ENCODE measurements at places on chromosomes 12 and 14.
A peak's percentile ranks its signal among the peaks of the same experiment; 100 is the strongest.

DNA sequence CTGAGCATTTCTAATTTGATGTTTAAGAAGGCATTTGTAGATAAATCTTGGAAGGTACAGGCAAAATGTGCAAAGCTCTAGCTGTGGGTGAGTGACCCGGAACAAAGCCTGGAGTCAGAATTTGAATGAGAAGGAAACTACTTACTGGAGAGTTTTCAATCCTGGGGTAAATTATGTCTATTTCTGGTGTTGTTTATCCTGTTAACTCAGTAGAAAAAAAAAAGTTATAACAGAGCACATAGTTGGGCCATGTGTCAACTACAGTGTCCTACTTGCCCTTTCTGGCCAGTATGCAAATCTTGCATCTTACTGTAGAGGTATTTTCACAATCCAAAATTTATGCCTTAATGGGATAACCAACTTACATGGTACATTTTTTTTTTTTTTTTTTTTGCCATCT is 182.3 kb downstream of the SYNE2 start:
- no peak for DNase-seq

DNA sequence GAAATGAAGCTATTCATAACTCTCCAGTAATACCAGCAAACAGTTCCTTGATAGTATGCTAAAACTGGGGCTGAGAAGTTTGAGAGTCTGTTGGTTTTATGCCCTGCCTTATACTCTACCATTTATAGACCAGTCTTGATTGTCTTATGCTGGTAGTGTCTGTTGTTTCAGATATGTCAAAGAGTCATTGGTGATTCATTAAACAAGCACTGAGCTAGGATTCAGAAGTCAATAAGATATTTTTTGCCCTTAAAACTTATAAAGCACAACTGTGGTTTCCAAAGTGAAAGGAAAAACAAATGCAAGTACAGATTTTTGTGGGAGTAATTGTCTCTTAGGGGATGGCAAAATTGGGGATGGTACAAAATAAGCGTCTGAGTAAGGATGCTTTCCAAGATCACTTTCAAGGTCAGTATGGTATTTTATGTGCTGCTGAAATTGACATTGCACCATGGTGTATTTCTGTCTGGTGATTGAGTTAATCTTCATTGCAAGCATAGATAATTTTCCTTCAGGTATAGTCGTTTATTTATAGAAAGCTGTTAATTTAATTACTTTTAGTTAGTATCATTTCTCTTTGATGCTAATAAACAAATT is 289.5 kb upstream of the E2F7 start:
- no peak for DNase-seq

DNA sequence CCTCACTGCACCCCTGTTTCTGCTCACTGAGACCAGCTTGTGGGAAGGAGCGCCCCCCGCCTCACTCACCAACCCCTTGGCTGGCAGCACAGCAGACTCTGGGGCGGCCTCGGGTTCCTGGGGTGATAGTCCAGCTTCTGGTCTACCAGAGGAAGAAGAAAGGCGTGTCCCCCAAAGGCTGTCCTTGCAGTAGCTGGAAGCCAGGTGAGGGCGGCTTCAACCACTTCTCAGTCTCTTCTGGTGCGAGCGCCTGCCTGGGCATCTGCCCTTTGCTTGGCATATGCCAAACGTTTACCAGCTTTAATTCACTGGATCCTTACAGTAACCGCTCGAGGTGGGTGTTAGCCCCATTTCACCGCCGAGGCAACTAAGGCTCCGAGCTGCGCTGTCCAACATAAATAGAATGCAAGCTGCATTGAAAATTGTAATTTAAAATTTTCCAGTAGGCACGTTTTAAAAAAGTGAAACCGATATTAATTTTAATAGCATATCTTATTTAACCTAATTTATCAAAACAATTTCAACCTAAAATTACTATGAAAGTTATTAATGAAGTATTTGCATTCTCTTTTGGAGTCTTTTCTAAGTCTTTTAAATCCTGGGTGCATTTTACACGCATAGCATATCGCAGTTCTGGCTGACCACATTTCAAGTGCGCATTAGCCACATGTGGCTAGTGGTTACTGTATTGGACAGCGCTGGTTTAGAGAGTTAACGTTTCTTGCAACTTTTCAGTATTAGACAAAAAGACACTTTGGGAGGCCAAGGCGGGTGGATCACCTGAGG is 872 bp downstream of the FAM177A1 start:
- DNase-seq = peak; percentile 78

GRCh38 chr12:118376089-118377020 is at the start of gene SUDS3:
Gene SUDS3, plus strand, starts transcription at chr12:118376555. Its CDS starts 137 bp downstream, at chr12:118376692.
- DNase-seq = peak; percentile 78

DNA sequence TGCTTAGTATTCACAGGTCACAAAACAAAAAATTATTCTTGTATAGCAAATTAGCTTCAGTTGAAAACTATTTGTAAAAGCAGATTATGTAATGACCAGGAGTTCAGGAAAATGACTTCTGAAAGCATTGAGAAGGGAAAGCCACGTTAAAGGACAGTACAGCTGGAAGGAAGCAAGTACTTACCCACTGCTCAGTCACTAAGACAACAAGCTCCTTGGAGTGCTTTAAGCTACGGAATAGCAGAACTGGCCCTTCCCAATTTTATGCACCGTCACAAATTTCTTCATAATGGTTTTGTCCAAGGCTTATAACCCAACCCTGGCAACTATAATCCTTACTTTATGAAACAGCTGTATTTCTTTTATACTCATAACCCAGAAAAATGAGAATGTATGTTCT is 13.0 kb upstream of the SNAPC1 start:
- DNase-seq = no peak

- DNase-seq = no peak
Observed at GRCh38 chr12:49091056-49091835, 3.4 kb downstream of the DHH start.

GRCh38 chr12:75909714-75910656 is 121.6 kb downstream of the PHLDA1 start:
- DNase-seq = no peak

GRCh38 chr12:39287817-39288216 is 155.1 kb downstream of the KIF21A start:
- DNase-seq = no peak

DNA sequence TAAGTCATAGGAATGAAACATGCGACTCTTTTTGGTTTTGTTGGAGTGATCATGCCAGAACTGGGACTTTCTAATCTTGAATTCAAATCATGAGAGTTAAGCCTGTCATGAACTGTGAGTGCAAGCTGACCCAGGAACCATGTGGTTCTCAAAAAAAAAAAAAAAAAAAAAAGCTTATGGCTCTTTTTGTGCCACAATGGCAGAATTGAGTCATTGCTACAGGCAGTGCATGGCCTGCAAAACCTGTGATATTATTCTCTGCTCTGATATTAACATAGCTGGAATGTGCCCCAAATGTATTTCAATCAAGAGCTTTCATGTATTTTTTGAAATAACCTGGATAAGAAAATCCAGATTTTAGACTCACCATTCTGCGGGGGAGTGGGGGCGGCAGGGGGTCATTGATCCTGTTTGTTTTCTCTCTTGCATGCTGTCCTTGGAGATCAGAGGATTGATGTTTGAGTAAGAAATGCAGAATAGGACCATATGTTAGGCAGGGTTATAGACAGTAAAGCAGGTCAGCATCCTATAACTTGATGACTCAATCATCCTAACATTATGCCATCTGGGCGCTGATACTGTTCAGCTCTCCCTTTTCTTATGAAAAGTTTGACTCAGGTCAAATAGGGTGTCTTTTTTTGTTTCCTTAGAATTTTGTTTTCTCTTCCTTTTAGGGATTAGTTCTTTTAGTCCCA is 797.4 kb downstream of the DIO2 start:
- DNase-seq = no peak

- DNase-seq = no peak
Observed at GRCh38 chr14:33839193-33840076, 111.4 kb downstream of the EGLN3 start.

DNA sequence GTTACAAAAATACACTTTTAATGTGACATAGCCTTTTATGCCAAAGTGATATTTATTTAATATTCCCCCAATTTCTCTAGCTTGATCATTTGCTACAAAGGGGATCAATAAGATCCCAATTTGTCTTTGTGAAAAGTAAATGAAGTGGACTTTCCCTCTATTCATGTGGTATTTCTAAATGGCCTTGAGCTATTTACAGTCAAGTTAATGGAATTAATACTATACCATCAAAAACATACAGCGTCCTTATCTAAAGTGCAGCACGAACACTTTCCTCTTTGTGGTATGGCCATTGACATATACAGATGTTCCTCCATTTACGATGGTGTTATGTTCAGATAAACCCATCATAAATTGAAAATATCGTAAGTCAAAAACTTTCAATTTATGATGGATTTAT is 23.2 kb downstream of the CFL2 start:
- DNase-seq = no peak

DNA sequence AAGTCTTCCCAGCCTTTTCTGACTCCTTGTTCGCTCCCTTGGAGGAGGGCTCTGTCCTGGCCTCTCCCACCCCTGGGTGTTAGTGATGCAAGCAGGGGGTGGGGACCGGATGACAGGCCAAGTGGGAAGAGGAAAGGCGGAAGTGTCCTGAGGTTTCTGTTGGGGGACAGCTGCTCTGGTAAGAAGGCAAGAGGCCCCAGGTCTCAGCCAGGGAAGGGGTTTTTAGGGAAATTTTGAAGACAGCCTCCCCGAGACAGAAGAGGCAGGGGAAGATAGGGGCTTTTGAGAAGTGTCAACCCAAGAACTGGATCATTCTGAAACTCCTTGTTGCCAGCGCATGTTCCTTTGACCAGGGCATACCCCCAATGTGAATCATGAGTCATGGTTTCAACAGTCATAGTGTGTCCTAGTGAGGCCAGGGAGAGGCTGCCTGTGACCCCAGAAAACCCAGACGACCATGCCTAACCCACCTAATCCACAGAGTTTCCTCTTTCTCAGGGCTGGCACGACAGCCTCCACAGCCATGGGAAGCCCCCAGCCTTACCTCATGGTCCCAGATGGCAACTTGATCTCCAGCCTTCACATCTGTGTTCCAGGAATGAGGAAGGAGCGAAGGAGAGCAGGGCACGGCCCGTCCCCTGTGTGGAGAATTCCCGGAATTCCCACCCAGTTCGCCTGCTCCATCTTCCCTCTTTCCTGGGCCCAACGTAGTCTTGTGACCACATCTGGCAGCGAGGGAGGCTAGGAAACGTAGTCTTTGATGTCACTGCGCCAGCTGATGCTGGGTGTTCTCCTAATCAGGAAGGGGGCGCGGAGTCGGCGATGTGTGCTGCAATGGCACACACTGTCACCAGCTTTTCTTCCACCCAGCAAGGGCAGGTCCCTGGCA is 4.9 kb upstream of the GPR132 start:
- DNase-seq = no peak

DNA sequence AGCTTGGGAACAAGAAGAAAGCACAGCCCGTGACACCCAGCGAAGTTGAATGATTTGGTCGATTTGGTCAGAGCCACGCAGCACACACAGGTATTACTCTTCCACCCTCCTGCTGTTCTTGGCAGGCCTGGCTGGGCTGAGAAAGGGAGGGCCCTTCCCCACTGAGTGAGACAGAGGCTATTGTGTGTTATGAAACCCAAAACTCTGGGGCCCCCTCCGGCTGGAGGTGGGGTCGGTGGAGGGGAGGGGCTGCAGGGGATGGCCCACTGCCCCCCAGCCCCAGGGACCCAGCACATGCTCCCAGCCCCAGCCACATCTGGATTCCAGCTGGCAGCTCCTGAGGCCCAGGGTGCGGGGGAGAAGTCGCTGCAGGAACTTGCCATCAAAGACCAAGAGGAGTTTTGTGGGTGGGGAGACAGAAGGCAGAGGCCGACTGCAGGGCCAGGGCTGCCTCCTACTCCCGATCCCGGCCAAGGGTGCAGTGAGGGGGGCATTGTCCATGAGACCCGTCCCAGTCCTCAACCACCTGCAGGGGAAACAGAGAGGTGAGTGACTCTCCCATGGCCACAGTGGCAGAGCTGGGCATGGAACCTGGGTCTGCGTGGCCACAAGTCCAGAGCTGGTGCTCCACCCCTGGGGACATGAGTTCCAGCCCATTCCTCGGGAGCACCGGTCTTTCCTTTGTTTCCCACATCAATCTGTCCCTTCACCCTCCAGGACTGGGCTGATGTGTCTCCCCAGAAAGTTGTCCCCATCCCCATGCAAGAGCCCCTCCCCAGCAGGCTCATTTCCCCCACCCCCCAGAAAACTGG is 8.7 kb downstream of the TMEM119 start:
- no peak for DNase-seq

- no peak for DNase-seq
Observed at GRCh38 chr12:20805921-20806320, 4.6 kb upstream of the SLCO1B3 start.

- no peak for DNase-seq
Observed at GRCh38 chr12:42119085-42119633, 25.5 kb downstream of the GXYLT1 start.

GRCh38 chr12:107667464-107667863 is 18.1 kb upstream of the PWP1 start:
- DNase-seq = no peak

- DNase-seq = no peak
Observed at GRCh38 chr12:114752217-114752616, 68.2 kb upstream of the TBX3 start.

GRCh38 chr14:27688841-27689444 is 1077.6 kb upstream of the FOXG1 start:
- no peak for DNase-seq

GRCh38 chr14:54537651-54538050 is 27.9 kb downstream of the CGRRF1 start:
- DNase-seq = no peak

DNA sequence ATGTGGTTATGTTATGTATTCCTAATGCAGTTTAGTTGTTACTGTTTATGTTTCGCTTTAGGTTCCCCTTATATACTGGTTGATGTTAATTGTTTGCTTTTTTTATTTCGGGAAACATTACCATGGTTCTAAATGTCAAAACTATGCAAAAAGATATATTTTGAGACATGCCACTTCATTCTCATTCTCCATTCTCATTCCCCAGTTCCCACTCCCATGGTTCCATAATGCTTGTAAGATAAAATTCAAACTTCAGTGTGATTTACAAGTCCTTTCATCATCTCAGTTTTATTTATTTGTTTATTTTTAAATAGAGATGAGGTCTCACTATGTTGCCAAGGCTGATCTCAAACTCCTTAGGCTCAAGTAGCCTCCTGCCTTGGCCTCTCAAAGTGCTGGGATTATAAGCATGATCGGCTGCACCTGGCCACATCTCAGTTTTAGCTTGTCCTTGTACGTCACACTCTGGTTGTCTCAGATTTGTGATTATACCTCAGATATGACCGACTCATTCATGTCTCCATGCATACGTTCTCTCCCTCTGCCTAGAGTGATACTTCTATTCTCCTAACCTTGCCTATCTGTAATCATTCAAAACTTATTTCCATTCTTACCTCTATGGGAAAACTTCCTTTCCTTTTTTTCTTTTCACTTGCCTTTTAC is 407.8 kb upstream of the RGS6 start:
- no peak for DNase-seq

DNA sequence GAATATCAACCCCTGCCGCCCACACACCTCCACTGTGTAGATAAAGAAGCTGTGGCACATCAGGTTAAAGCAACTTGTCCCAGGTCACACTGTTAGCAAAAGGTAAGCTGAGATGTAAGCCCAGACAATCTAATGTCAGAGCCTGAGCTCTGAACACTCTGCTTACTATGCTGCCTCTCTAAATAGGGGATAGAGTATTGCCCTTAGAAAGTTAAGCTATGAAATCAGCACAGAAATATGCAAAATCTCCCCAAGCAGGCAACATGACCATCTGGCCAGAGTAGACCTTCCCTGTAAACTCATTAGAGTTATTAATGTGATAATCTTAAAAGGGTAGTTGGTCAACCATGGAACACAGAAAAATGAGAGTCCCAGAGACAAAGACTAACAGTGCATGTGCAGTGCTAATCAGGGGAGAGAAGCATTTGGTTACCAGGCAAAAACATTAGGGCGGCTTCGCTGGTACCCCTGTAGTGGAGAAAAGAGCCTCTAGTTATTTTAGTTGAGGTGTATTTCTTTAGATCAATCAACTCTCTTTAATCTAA is 171.0 kb downstream of the BTG1 start:
- DNase-seq = no peak
